ENCODE measurements at places on chromosomes 4 and X.

DNA sequence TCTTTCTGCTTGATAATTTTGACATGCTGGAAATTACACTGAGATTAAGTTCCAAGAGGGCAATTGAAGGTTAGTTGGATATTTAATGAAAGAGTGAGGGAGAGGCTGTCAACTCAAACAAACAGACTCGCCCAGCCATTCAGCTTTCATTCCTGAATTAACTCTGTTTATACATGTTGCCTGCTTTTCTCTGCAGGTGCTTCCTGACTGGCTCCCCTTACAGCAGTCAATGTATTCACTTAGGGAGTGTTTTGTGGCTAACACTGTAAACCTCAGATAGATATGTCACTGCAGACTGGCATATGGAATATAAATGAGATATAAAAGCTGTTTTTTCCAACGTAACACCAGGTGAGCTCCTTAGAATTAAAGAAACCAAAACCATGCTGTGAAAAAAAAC is 28.7 kb downstream of the TMPRSS11A start:
- no peak for DNase-seq

GRCh38 chr4:61333490-61333889 is 133.4 kb downstream of the ADGRL3 start:
- no peak for DNase-seq

DNA sequence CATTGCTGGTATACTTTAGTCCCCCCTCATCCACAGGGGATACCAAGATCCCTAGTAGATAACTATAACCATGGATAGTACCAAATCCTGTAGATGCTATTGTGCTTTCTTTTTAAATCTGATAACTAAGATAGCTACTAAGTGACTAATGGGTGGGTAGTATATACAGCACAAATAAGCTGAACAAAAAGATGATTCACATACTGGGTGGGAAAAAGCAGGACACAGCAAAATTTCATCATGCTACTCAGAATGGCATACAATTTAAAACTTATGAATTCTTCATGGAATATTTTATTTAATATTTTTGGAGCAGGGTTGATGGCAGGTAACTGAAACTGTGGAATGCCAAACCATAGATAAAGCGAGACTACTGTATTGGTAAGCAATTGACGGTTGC is 161.6 kb downstream of the IL15 start:
- DNase-seq: no peak

GRCh38 chr4:140154572-140154891 is 548 bp upstream of the MAML3 start:
- DNase-seq: no peak

- peak; percentile 43 for DNase-seq
These were observed 3.3 kb upstream of the HAUS3 start for GRCh38 chr4:2245057-2245786.

DNA sequence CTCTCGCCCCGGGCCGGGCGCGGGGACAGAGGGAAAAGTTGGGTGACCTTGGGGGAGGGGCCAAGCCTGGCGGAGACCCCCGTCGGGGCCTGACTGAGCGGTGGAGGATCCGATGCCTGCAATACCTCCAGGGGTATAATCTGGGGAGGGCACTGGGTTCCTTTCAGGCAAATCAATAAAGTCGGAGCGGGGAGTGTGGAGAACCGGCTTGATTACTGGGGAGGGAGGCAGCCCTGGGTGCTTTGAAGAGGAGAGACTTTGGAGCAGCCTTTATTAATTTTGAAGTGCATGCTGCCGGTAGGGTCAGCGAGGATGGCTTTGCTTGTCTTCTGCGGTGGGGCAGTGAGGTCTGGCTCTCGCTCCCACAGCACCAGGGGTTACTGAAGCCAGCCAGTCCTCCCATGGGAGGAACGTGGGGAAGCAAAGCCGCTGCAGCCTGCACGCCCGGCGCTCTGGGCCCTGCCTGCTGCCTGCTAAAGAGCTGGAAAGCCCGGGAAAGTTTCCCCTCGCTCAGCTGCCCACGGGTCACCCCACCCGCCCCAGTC is 403 bp upstream of the LGI2 start:
- DNase-seq: peak; percentile 67

DNA sequence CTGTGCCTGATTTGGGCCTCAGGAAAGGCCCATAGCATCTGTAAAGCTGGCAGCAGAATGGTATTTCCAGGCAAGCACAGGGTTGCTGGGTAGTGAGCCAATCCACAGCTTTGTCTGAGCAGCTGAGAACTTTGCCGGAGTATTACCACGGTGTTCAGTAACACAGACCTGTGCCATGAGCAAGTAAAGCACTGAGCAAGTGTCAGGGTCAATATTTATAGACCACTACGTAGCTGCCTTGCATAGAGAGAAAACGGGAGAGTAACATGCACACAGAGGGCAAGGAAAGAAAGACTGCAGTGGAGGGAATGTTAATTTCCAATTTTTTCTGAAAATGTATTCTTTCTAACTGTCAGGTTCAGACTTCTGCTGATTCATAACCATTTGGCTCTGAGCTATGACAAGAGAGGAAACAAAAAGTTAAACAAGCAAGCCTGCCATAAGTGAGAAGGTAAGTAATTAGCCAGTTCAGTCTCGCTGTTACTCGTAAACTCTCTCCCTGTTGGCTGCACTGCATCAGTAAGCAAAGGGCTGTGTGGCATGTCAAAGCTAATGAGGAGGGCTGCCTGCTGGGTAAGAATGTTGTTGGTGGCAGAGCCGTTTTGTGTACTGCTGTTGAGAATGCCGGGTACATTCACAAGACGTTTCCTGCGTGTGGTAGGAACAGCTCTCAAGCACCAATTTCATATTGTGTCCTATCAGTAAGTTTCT is 238.1 kb downstream of the BMPR1B start:
- DNase-seq: peak; percentile 3

- no peak for DNase-seq
These were observed 117.2 kb downstream of the GATB start for GRCh38 chr4:151643564-151643963.

GRCh38 chr4:81688085-81688484 is 216.4 kb upstream of the RASGEF1B start:
- DNase-seq: peak; percentile 9

DNA sequence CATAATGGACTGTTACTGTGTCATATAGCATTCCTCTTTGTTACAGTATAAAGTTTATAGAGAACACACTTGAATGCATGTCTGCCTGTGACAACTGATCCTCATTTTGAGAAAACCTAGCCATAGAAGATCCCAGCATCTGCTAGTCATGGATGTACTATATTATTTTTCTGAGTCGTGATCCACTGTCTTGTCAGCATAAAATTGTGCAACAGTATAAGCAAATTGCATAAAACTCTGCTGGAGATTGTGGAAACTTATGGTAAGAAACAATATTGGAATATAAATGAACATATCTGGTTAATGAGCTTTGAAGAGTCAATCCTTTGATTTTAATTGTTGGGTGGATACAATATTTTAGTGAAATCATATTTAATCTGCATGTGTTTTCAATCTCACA is 3.6 kb downstream of the NEIL3 start:
- DNase-seq: no peak

- no peak for DNase-seq
These were observed 205.5 kb upstream of the NUDT6 start for GRCh38 chr4:123127875-123128274.

- no peak for DNase-seq
These were observed 524.2 kb downstream of the IQCM start for GRCh38 chr4:149291463-149291862.

GRCh38 chrX:136747003-136747986 is 33.4 kb downstream of the ARHGEF6 start:
- peak; percentile 47 for DNase-seq

GRCh38 chr4:10417740-10418139 is 39.5 kb downstream of the ZNF518B start:
- DNase-seq: no peak

DNA sequence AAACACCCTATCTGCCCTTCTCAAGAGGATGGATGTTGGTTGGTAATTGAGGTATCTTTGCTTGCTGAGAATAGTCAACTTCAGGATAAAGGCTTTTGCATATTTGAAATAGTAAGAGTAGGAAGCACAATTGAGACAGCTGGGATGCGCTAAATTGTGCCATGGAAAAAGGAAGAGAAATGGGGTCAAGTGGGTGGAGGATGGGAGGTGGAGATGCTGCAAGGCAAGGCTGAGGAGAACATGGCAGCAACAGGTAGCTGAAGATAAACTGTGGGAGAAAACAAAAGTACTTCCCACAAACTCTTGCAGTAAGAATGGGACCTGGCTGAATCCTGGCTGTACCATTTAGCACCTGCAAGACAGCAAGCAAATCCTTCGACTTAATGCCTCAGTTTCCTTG is 13.9 kb upstream of the CDS1 start:
- no peak for DNase-seq

DNA sequence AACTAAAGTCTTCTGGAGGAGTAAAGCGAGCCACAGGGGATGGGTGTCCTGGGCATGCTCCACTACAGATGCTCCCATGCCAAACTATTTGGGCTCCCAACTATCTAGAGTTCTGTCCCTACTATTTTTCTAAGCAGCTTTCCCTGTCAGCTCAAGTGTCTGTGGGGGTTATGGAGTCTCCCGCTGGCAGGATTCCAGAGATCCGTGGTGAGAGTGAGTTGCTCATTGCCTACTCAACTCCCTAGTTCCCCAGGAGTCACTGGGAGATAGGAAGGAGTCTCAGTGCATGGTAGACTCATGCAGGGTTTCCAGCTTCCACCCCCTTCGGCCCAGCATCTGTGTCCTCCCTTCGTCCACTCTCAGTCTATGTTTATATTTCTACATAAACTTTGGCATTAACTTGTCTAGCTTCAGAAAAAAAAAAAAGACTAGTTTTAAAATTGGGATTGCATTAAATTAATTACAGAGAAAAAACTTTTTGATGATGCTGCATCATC is 55.1 kb upstream of the INPP4B start:
- no peak for DNase-seq

- no peak for DNase-seq
These were observed 34.5 kb downstream of the IQCM start for GRCh38 chr4:149781150-149781549.

- no peak for DNase-seq
These were observed 153.4 kb downstream of the FMR1NB start for GRCh38 chrX:148134578-148134977.

GRCh38 chrX:11564546-11564945 is 101.2 kb downstream of the ARHGAP6 start:
- no peak for DNase-seq

DNA sequence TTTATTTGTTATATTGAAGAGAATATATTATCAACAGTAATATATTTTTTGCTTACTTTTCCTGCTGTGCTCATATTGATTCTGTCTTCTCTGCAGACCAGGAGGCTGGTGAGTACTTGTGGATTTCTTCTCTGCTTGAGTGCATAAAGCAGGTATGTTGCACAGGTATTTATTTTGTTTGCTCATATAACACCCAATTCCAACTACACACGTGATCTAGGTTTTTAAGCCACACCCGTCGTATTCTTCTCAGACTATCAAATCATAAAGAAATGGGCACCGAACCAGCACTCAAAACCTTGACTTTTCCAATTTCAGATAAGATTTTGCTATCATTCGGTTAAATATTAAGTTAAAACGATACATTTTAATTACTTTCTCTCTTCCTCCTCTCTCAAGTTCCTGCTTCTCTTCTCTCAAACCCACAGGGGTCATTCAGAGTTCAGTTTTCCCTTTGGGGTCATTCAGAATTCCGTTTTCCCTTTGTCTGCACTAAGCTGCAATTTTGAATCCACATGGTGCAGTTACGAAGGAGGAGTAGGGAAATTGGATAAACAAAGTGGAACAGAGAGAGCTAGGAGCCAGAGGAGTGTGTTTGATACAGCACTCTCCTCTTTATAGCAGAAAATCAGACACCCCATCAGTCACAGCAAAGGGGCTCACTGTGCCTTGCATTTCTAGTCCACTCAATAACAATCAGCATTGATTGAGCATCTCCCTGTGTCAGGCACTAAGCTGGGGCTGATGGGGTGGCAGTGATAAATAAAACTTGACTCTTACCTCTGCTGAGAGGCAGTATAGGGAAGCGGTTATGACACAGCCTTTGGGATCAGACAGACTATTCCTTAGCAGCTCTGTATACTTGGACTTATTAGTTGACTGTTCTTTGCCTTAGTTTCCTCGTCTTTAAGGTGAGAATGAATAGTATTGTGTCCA is at the start of gene ADH1C:
ADH1C (minus strand) TSS at position 145 of the 936 bp plus-strand sequence; CDS start at position 74, 71 bp downstream.
- no peak for DNase-seq

DNA sequence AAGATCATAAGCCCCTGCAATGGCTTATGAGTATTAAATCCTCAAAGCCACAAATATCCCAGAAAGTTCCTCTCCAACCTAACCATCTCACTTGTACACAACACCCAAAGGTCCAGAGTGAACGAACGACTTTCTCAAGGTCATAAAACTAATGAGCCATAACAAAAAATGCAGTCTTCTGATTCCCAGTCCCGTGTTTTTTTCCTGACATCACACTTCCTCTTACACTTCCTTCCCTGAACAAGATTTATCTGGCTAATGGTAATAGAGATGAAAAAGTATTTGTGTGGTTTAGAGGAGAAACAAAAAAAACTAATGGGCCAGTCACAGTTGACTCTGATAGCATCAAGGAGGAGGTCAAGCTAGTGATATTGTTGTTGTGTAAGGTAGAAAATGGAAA is 99.5 kb upstream of the KLHL13 start:
- DNase-seq: no peak

DNA sequence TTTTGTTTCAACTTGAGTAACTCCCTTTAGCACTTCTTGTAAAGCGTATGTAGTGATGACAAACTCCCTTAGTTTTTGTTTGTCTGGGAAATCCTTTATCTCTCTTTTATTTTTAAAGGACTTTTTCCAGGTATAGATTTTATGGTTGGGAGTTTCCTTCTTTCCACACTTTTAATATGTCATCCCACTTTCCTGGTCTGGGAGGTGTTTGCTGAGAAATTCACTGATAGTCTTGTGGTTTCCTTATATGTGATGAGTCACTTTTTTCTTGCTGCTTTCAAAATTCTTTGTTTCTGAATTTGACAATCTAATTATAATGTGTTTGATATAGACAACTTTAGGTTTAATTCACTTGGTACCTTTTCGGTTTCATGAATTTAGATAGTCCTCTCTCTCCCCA is 353.9 kb downstream of the GPAT3 start:
- DNase-seq: no peak

GRCh38 chr4:41095192-41095872 is 119.0 kb downstream of the APBB2 start:
- no peak for DNase-seq

DNA sequence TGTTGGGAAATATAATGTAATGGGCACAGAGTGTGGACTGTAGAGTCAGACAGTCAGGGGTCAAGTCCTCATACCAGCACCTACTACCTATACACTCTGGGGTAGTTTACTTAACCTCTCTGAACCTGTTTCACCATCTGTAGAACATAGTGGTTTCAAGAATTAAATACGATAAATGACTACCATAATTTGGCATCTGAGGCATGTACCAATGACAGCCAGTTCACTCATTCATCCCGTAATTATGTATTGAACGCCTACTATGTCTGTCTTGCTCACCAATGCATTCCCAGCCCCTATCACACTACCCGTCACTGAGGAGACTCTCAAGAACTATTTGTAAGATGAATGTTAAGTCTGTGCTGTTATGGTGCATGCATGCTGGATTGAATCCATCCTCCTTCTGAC is 2.0 kb upstream of the FGB start:
- no peak for DNase-seq

Data from inflammatory macrophage treated with lipopolysaccharide for 1 hour (primary cell).